ENCODE measurements at places on chromosomes 3 and 15.

- no peak for DNase-seq
Measured at GRCh38 chr3:8608791-8609467, 35.7 kb downstream of the SSUH2 start.

GRCh38 chr3:23735062-23735461 is 70.7 kb upstream of the UBE2E1 start:
- DNase-seq = no peak

DNA sequence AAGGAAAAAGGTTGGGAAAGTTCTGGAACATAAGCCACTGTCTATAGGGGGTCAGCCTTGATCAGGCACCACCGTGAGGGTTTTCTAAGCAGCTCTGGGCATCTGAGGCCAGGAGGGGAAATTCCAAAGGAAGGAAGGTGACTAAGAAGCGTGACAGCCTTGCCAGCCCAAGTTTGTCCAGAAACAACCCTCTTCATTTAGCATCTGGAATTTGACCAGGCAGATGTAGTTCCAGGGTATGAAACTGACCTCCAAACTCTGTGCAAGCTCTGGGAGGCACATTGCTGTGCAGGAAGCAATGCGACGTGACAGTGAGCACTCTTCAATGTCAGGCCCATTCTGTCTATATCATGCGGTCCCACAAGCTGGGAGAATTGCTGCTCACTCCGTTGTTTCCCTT is 85.4 kb upstream of the TPM1 start:
- no peak for DNase-seq

GRCh38 chr3:49500205-49500731 is 30.2 kb downstream of the DAG1 start:
- DNase-seq = no peak

GRCh38 chr3:52299879-52300611 is 12.4 kb downstream of the GLYCTK start:
- no peak for DNase-seq

GRCh38 chr3:195270079-195270816 is 711 bp downstream of the XXYLT1 start:
- DNase-seq = peak; percentile 15

DNA sequence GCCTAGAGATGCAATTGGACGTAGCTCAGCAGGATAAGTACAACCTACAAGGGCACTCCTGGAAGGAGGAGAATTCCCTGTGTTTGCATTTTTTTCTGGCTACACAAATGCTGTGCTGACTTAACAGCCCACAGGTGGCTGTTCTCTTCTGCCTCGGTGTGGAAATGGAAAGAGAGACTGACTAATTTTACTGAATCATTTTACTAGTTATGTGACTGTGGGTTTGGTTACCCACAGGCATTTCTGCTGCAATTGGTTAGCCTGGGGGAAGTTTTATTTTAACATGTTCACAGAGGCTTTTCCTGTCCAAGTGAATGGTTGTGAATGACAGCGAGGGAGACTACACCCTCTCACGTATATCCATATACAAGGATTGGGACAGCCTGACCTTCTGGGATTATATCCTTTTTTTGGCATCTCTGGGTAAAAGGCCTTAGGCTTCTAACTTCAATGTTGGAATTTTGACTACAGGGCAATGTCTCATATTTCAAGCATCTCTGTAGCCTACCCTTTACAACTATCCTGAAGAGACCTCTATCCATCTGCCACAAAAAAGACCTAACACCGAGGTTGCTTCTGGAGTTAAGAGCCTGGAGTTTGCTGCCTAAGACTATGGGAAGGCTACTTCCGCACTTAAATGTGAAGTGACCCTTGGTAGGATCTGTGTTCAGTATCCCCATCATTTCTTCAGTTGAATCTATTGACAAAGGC is 67.2 kb upstream of the TP63 start:
- DNase-seq = no peak

DNA sequence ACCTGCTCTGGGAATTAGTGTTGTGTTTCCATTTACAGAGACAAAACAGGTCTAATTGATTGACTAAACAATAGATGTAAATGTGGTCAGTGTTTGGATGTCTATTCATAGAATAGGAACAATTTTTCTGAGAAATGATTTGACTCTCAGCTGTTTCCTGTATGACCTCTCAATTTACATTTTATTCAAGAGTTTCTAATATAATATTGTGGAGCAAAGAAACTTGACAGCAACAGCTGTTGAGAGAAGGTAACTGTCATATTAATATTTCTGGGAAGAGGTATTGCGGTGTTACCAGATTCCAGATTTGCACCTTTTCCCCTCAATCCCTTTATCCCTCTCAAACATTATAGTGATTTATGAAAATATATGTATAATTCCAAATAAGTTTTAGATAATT is 3.7 kb upstream of the NR1I2 start:
- no peak for DNase-seq

GRCh38 chr3:106299300-106300098 is 430.7 kb upstream of the CBLB start:
- peak; percentile 5 for DNase-seq

GRCh38 chr3:195219351-195220230 is 51.4 kb downstream of the XXYLT1 start:
- no peak for DNase-seq

- no peak for DNase-seq
Measured at GRCh38 chr15:70504299-70504951, 258.9 kb downstream of the UACA start.

- no peak for DNase-seq
Measured at GRCh38 chr3:40169983-40170382, 139.5 kb upstream of the EIF1B start.

DNA sequence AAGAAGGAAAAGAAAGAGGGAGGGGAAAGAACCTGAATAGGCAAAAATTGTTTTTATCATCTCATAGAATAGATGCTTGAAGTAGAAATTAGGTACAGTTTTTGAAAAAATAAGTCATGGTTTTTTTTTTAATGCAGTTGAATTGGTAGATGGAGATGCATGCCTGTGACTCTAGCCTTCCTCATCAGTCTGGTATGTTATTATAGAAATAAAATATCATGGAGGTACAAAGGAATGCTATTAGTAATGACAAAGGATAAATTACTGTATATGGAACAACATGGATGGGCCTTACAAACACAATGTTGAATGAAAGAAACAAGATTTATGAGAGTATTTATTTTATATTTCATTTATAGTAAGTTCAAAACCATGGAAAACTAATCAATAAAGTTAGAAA is 162.4 kb upstream of the GALNT15 start:
- no peak for DNase-seq

DNA sequence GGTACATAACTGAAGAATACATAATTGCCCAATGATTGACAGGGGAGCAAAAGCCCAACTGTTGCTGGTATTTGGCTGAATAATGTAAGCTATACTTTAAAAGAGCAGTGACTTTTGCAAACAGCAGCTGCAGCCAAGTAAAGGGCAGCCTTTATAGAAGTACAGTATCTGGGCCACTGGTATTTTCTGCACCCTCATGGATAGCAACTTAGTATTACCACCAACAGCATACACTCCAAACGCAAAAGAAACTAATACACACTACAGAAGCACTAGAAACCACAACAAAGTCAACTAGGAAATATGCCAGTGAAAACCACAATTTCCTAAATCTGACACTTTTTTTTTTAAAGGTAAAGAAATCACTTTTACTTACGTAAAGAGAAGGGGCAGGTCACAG is 206.1 kb downstream of the TIGIT start:
- DNase-seq = peak; percentile 30

DNA sequence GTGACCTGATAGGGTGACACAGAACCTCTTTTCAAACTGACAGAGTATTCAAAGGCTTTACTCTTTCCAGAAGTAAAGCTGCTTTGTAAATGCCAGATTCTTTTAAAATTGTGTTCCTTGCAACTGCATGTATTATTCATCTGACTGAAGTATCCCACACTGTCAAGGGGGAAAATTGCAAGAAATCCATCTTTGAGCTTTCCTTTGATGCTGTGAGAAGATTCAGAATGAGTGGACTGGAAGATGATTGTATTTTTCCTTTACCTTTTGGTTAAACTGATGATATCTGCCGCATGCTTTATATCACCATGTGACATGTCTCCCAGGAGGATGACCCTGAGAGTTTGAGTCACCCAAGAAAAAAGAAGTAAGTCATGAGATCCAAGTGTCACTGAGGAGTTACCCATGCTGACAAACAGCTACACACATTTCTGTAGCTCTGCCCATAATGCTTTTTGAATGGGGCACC is 250.8 kb upstream of the CBLB start:
- no peak for DNase-seq

DNA sequence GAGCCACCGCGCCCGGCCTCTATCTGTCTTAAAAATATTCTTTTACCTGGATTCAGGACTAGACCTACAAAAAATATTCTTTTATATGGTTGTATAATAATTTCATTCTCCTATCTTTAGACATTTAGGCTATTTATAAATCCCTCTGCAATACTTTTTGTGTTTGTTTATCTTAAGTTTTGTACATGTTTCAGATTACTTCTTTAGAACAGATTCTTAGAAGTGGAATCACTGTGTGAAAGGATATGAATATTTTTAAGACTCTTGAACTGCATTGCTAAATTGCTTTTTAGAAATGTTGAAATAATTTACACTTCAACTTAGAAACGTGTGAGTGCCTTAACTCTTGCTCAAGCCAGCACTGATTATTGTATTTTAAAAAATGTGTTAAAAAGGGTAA is 131.3 kb upstream of the PTX3 start:
- DNase-seq = no peak

DNA sequence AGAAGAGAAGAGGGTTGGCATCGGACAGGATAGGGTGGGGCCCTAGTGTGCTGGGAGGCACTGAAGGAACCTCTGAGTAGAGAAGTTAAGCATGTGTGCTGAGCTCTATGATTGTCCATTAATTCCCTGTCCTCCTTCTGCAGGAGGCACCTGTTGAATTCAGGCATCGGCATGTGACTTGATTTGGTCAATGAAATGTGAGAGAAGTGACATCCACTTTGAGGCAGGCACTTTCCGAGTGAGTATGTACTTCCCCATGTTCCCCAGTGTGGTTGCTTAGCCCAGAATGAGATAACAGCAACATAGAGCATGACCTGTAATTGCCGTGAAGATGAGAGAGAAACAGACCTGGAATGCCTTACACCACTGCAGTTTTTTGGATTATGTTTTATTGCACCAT is 224.8 kb downstream of the RPLP1 start:
- DNase-seq = no peak

DNA sequence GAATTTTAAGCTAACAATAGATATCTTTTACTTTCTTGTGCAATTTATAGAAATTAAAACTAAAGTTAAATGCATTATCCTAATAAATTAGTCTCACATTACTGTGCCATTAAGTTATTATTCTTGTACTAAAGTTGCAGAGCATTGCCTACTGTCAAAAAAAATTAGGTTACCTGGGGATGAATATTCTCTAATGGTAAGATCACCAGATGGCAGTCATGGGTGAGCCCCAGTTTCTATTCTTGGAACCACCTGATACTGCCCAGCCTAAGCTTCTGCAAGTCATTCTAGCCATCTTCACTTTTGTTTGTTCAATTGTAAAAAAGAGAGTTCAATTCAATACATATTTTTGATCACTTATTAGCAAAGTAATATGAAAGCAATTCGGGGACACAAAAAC is 213.2 kb downstream of the CADM2 start:
- DNase-seq = no peak

DNA sequence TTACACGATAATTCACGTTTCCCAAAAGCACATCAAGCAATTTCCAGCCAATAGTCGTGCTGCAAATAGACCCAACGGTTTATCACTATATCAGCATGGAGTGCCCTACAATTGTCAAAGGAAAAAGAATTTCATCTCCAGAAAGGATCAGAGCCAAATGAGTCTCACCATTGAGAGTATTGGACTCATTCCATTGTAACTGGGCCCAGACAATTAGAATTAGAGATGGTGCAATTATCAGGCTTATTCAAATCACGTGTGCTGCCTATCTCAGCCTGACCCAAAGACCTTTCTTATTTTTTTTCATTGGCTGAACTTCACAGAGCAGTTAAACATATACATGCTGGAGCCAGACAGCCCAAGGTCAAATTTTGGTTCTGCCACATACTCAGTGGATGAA is 87.0 kb upstream of the LRTM1 start:
- no peak for DNase-seq

- DNase-seq = no peak
Measured at GRCh38 chr3:64903006-64903405, 215.2 kb upstream of the ADAMTS9 start.

- no peak for DNase-seq
Measured at GRCh38 chr3:139353920-139354556, 10.2 kb downstream of the MRPS22 start.

DNA sequence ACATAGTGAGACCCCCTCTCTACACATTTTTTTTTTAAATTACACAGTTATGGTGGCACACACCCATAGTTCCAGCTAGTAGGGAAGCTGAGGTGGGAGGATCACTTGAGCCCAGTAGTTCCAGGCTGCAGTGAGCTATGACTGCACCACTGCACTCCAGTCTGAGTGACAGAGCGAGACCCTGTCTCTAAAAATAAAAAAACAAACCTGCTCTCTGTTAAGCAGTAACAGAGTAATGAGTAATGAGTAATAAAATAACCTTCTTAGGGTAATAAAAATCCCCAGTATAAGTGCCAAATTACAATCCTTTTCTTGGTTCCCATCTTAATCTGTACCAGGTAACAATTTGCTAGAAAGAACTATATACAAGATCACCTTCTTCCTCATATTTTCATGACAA is 65.9 kb upstream of the PLXND1 start:
- no peak for DNase-seq

DNA sequence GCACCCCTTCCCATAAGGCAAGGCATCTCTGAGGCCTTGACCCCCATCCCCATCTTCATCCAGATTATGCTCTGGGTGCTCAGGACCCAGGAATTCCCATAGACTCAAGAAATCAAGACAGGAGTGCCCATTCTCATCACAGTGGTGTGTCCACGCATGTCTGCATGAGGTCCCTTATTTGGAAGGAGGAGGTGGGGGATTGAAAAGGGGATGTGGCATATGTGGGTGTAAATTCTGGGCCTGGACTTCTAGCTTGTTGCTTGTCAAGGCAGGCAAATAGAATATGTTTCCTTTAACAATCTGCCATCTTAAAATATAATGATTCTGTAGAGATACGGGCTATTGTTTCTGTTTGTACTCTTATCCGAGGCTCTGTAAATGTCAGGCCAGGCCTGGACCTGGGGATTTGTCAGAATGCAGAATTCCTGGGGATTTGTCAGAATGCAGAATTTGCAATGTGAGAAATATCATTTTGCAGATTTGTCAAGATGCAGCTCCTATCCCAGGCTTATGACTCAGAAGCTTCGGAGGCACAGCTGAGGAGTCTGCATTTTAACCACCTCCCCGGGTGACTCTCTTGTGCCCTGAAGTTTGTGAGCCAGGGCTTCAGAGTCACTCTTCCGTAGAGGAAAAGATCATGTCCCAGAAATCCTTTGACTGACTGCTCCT is 157.8 kb downstream of the SV2B start:
- DNase-seq = no peak

DNA sequence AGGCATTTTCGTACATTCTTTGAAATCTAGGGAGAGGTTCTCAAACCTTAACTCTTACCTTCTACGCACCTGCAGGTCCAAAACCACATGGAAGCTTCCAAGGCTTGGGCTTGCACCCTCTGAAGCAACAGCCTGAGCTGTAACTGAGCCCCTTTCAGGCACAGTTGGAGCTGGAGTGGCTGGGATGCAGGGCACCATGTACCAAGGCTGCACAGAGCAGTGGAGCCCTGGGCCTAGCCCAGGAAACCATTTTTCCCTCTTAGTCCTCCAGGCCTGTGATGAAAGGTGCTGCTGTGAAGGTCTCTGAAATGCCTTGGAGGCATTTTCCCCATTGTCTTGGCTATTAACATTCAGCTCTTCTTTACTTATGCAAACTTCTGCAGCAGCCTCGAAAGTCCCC is 66.9 kb upstream of the ZBED2 start:
- no peak for DNase-seq
